Activated CD4-positive, alpha-beta T cell treated with anti-CD3 and anti-CD28 coated beads, Interleukin-2, amount 10 ng/mL, durations not matched to agents 7 days and 5 days (primary cell): ENCODE measurements at places on chromosomes 3 and 15.

DNA sequence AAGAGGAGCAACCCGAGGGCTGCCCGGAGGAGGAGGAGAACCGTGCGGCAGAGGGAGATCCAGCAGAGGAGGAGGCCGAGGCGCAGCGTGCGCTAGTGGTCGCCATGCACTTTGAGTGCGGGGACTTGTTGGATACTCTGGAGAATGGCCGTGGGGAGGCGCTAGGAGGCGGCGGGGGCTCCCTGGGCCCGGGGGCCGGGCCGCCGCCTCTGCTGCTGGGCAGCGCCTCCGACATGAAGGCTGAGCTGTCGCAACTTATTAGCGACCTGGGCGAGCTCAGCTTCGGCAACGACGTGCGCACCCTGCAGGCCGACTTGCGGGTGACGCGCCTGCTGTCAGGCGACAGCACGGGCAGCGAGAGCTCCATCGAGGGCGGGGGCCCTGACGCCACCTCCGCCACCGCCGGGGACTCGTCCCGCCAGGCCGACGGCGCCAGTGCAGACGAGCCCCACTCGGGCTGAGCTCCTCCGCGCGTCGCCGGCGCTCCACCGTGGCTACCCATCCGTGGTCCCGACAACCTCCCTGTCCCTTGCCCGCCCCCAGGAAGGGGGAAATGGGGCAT is 2.0 kb downstream of the FAM43A start:
- DNase-seq = peak; percentile 65

DNA sequence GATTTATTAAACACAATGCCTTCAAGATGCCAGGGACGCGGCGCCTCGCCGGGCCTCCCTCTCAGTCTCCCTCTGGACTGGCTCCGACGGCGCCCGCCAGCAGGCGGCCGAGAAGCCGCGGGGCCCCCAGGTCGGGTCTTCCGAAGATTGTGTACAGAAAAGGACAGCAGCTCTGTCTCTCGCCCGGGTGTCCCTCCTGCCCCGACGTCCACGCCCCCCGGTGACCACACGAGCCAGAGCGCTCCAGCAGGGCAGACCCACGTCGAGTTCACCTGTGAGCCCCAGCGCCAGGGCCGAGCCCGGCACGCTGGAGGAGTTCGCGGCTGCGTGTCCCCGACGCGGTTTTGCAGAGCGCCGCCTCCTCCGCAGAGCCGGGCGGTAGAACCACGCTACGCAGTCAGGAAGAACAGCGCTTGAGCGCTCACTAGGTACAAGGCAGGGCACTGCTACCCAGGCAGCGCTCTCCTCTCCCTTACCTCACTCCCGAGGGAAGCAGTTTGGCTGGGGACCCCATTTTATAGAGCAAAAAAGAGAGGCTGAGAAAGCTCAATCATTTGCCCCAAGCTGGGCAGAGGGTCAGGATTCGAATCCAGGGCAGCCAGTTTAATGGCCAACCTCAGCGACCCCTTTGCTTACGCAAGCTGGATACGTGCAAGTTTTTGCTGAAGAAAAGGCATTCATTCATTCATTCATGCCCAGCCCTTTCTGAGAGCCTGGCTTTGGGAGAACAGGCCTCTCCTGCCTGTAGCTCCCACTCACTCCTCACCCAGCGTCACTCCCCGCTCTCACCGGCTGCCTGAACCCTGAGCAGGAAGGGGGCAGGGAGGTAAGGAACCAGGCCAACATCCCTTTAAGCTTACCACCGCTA is 3.0 kb upstream of the TLE3 start:
- peak; percentile 70 for DNase-seq

GRCh38 chr3:182713743-182714517 is 79.4 kb upstream of the ATP11B start:
- peak; percentile 21 for DNase-seq

DNA sequence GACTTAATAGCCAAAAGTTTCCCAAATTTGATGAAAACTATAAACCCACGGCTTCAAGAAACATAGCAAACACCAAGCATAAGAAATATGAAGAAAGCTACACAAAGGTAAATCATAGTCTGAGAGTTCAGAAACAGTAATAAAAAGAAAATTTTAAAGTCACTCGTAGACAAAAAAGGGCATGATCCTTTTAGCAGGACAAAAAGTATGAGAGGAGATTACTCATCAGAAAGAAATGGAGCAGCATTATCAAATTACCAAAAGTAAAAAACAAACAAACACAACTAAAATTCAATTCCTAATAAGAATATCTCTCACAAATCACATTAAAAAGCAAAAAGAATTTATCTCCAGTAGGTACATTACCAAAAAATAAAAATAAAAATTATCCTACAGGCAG is 279.4 kb upstream of the UBE2E2 start:
- no peak for DNase-seq
